ENCODE measurements at places on chromosomes 16 and 17.

GRCh38 chr17:48314716-48315115 is 115.3 kb downstream of the SKAP1 start:
- DNase-seq, result no peak

GRCh38 chr16:11744075-11744470 is 1.4 kb upstream of the TXNDC11 start:
- no peak for DNase-seq

- no peak for DNase-seq
Measured at GRCh38 chr17:27930000-27930399, 36.8 kb upstream of the LYRM9 start.

- no peak for DNase-seq
Measured at GRCh38 chr17:58399974-58400373, 17.4 kb downstream of the RNF43 start.

GRCh38 chr17:70323269-70323668 is 153.9 kb downstream of the KCNJ2 start:
- DNase-seq, result peak; percentile 9

DNA sequence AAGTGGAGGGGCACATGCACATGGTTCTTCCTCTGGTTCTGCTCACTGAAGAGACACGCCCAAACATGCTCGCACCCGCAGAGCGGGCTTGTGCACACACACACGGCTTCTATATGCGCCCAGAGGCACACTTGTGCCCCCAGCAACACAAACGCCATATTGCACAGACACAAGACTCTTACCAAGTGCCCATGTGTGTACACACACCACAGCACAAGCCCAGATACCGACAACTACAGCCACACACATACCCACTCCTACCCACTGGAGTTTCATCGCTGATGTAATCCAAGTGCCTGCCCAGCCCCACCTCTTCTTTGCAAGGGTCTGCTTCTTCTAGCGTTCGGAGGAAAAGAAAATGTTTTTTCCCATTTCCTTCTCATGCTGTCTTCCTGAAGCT is 6.5 kb upstream of the PRR29 start:
- DNase-seq, result no peak

- peak; percentile 79 for DNase-seq
Measured at GRCh38 chr16:10744370-10745030, 858 bp downstream of the NUBP1 start.

- DNase-seq, result no peak
Measured at GRCh38 chr17:14446825-14447224, 145.9 kb downstream of the HS3ST3B1 start.

DNA sequence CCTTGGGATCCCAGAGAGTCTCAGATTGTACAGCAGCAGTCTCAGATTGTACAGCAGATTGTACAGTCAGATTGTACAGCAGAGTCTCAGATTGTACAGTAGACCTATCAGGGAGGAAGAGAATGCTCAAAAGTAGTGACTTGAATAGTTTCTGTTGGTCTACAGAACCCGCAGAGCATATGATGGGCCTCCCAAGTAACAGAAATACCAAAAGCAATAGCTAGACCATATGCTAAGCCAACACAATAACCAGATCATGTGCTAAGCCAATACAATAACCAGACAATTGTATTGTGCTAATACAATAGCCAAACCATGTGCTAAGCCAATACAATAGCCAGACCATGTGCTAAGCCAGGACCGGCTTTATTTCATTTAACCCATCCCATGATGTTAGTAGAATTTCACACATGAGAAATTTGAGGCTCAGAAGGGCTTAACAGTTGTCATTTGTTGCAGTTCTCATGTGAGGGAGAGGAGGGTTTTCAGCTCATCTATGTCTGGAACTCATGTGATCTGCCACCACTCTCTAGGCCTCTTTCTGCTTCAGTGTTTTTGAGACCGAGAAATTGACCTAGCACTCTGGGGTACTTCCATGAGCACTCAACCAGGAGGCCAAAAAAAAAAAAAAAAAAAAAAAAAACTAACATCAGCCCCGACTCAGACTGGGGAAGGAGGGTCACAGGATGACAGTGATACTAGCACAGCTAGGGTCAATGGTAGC is 144.0 kb downstream of the SOX9 start:
- DNase-seq, result no peak

DNA sequence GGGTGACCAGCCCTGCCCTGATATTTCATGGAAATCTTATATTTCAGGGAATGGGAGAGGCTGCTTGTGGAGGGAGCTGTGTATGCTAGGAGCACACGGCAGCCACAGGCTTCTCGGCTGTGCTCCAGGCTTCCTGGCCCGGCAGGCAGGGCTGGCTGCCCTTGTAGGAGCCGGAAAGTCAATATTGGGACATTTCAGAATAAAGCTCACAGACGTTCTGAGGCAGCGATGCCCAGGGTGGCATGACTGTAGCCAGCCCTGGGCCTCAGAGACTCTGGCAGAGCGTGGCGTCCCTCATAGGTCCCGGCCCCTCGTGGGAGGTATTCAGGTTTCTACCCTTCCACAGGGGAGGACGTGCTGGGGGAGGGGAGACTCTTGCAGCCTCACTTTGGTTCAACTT is 65.7 kb downstream of the BANP start:
- no peak for DNase-seq

DNA sequence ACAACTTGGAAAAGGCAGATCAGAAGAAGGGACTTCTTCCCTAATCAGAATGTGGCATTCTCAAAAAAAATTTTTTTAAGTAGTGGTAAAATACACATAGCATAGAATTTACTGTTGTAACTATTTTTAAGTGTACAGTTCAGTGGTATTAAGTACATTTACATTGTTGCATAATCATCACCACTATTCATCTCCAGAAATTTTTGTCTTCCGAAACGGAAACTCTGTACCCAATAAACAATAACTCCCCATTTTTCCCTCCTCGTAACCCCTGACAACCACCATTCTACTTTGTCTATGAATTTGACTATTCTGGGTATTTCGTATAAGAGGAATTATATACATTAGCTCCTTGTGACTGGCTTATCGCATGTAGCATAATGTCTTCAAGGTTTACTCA is 18.9 kb downstream of the METTL9 start:
- no peak for DNase-seq

DNA sequence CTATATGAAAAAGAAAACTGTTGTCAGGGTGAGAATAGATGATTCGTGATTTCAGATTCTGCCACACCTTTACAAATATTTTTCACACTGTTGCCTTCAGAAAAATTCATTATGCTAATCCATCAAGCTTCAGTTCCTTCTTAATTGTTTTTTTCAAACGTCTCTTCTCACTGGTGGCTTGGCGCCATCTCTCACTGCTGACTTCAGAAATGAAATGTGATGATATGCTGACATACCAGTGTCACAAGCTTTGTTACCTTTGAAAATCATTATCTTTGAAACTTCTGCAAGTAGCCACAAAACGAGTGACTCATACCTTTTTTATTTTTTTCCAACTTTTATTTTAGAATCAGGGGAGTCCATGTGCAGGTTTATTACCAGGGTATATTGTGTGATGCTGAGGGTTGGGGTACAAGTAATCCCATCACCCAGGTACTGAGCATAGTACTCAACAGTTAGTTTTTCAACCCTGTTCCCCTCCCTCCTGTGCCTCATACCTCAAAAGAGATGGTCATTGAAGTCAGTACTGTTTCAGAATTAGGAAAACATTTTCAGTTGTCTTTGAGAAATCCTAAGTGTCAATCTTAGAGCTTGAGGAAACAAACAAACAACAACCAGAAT is 14.0 kb upstream of the KRT222 start:
- no peak for DNase-seq

- DNase-seq, result no peak
Measured at GRCh38 chr17:72244494-72244893, 123.7 kb downstream of the SOX9 start.

- DNase-seq, result peak; percentile 56
Measured at GRCh38 chr17:512926-513325, 160.3 kb upstream of the RPH3AL start.

- no peak for DNase-seq
Measured at GRCh38 chr17:75188614-75189013, 5.9 kb upstream of the SUMO2 start.

DNA sequence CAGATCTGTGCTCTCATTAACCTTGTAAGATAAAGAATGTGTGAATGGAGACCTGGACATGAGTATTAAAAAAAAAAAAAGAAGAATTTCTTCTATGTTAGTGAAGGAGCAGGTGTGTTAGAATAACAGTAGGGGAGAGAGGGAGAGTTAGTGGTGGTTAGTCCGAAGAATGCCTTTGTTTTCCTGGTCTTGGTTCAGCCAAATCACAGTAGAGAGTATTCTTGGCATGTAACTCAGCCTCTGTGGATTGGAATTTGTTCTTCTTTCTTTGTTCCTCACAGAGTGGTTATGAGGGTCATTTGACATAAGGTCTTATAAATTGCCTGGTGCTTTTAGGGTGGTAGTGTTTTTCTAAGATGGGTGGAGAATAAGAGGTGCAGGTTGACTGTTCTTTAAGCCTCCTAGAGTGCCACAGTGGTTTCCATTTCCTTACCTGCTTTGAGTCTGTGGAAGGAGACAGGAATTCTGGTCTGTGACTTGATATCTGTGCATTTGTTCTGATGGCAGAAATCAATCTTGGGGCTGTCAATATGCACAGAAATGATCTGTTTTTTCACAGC is 17.6 kb downstream of the NUP93 start:
- DNase-seq, result peak; percentile 31

- no peak for DNase-seq
Measured at GRCh38 chr16:77183137-77183536, 7.9 kb upstream of the MON1B start.

DNA sequence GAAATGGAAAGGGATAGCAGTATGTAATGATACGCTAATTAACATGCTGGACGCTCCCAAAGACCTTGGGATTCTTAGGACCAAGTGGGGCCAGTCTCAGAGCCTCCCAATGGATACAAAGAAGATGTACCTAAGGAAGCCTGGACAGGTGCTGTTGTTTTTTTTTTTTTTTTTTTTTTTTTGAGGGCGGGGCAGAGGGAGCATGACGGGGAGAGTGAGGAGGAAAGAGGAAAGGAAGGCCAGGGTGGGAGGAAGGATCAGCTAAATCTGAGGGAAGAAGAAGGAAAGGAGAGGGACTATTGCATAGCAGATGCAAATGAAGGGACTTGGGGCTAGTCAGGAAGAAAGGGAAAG is 2.5 kb downstream of the VAMP2 start:
- DNase-seq, result peak; percentile 7

DNA sequence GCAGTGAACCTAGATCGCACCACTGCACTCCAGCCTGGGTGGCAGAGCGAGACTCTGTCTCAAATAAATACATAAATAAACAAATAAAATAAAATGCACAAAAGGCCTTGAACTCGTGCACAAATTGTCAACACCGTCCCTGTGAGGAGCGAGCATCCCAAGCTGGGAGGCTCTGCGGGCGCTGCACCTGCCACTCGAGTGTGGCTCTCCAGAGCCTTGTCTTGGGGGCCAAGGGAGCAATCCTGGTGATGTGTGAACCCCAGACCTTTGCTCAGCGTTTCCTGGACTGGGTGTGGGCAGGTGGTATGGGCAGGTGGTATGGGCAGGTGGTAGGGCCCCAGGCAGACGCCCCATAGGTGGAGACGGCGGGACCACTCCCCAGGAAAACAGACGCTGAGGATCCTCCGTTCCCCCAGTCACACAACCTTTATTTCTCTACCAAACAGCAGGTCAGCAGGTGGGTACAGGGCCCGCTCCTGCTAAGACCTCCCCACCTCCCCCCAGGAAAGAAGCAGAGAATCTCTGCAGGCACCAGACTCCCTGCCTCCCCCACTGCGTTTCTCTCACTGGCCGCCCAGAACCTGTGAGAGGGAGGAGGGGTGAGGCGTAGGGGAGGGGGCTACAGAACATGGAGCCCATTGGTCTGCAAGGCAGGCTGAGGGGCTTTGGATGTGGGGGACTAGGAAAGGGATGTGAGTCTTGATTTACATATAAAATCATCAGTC is 7.4 kb upstream of the P2RX1 start:
- no peak for DNase-seq

- DNase-seq, result no peak
Measured at GRCh38 chr17:8916466-8916865, 49.0 kb upstream of the PIK3R6 start.

DNA sequence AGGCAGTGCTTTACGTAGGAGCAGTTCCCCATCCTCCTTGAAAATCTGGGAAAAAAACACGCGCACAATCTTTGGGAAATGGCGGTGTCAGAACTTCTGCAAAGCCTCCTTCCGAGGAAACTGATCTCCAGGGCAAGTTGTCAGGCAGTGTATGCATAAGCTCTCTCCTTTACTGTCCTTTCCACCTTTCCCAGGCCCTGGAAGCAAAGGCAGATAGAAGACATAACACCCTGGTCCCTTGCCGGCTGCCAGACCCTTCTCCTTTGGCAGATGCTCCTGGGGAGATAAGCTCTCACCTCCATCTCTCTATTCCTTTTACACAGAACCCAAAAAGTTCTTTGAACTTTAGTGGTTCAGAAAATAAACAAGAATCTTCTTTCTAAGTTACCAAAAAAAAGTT is 12.4 kb downstream of the TOB1 start:
- DNase-seq, result no peak

GRCh38 chr17:49725452-49726130 is 17.8 kb upstream of the SLC35B1 start:
- DNase-seq, result no peak

GRCh38 chr16:55476625-55477533 is 2.1 kb upstream of the MMP2 start:
- no peak for DNase-seq

GRCh38 chr17:50280801-50281441 is 6.7 kb downstream of the TMEM92 start:
- no peak for DNase-seq

DNA sequence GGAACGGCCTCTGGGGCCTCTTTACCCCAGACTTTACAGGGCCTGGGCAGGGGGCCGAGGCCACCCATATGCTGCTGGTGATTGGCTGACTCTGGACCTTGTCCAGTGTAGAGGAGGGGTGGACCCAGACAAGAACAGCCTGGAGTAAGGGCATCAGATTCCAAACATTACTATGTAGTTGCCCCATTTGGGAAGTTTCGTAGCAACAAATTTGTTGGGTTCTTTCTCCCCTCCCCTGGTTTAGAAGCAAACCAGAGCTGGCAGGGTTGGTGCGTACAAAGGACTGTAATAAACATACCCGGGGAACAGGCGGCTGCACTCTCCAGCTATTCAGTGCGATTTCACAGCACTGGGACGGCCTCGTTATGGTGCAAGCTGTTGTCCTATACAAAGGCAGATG is 145.5 kb downstream of the NTN1 start:
- DNase-seq, result no peak

DNA sequence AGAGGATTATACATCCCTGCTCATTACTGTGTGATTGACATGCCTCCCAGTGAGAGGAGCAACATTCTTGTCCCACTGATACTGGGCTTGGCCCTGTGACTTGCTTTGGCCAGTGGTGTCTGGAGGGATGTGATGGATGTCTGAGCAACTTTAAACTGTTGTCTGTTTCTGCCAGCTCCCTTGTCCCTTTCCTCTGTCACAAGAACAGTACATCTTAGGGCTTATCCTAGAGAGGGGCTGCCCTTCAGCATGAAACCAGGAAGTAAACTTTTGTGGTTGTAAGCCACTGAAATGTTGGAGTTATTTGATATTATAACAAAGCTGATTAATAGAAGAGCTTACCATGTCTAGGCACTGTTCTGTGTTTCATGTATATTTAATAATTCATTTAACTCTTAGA is 82.9 kb upstream of the GPRC5B start:
- DNase-seq, result no peak

- no peak for DNase-seq
Measured at GRCh38 chr17:29163563-29163962, 16.6 kb downstream of the MYO18A start.
